ENCODE measurements at places on chromosomes 2 and 18.

GRCh38 chr2:31016648-31017047, 121.6 kb downstream of the GALNT14 start:
- DNase-seq = no peak

GRCh38 chr18:11565716-11566115, 43.7 kb upstream of the SLC35G4 start:
- no peak for DNase-seq

DNA sequence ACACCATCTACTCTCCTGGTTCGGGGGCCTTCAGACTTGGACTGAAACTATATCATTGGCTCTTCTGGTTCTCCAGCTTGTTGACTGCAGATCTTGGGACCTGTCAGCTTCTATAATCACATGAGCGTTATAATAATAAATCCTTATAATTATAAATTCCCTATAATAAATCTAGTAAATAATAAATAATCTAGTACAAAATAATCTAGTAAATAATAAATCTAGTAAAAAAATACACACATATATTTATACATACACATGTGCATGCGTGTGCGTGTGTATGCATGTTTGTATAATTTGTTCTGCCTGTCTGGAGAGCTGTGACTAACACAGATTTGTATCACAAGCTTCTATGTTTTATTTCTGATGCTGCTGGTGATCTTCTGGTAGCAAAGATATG, 40.8 kb downstream of the KATNAL2 start:
- no peak for DNase-seq

- DNase-seq = no peak
These were observed 92.1 kb downstream of the PTGR3 start for GRCh38 chr18:75116809-75117208.

DNA sequence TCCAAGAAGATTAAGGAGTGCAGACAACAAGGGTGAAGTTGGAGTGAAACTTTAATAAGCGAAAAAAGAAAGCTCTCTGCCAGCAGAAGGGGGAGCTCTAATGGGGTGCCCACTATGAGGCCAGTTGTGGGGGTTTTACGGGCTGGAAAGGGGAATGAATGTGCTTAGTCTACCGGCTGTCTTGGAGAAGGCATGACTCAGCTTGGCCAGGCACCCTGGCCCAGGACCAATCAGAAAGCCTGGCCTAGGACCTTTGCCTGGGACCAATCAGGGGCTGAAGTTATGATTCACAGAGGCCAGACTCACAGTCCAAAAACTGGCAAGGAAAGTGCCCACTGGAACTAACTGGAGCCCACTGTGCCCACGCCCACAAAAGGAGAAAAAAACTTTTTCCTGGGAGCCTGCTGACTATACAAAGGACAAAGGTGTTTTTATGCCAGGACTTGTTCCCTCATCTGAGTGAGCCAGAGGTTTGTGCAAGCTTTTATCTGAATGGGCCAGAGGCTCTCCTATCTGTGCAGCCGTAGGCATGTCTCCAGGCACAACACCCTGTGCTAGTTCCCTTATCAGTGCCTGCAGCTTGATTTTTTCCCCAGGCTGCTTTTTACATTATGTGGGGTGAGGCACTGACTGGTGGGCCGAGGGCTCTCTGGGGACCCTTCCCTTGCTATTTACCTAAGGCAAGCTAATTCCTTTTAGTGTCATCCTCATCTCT, 18.6 kb downstream of the CMPK2 start:
- no peak for DNase-seq

DNA sequence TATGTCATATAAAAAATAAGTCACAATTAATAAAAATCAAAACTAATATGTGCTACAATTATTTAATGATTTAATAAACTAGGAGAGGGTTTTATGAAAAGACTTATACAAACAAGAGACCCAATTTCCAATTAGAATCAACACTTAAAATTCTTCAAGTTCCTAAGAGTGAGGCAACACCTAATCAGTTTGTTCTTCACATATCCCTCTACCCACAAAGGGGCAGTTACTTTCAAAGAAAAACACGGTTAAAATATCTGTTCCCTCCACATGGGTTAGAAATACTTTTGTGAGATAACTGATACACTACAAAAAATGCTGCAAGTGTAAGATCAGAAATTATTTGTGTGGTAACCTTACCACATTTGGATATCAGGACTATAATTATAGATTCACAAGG, 357.0 kb downstream of the ERBB4 start:
- no peak for DNase-seq

- DNase-seq = no peak
These were observed 291.5 kb upstream of the FANCL start for GRCh38 chr2:58532641-58533040.

GRCh38 chr2:29139152-29139551, 23.9 kb downstream of the CLIP4 start:
- no peak for DNase-seq

DNA sequence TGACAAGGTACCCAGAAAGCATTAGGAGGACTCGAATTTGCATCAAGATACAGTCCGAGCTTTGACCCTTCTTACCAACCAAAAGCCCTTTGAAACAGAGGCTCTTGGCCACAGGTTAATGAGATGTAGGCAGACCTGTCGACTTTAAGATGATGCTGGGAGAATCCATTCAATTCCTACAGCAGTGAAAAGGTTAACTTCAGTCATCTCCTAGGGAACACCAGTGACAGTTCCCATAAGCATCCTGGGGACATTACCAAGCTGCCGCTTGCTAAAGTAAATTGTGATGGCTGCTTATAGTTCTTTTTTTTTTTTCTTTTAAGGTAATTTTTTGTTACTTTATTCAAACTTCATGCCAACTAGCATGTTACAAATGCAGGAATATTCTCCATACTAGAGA, 379.3 kb downstream of the SOX11 start:
- DNase-seq = no peak

DNA sequence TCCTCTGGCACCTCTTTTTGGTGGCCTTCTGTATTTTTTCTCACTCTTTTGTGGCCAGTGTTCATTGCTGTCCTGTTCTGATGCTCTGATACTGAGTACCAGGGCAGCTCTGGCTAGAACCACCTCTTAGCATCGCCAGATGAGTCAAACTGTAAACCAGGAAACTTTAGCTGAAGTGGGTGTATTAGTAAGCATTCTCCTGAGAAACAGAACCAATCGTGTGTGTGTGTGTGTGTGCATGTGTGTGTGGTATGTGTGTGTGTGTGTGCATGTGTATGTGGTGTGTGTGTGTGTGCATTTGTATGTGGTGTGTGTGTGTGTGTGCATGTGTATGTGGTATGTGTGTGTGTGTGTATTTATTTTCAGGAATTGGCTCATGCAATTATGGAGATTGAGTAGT, 166.3 kb upstream of the SKOR2 start:
- DNase-seq = no peak

GRCh38 chr2:232473467-232473890, 14.2 kb downstream of the ECEL1 start:
- no peak for DNase-seq

DNA sequence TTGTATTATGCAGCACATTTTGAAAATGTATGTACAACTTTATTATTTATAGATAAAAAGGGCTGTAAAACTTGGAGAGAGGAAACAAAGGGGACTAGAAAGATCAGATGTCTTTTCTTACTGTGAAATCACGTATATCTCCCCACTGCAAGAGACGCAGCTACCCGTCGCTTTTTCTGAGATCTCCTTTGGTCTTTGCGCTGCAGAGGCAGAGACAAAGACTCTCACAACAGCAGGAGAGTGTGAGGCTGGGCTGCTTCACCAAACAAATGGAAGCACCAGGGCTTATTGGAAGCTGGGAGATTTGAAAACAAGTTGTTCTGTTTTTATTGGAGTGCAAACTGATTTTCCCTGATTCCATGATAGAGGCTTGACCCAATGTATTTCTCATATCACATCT, 129.0 kb upstream of the PARD3B start:
- DNase-seq = no peak

GRCh38 chr2:217887841-217888701, 114.7 kb downstream of the TNS1 start:
- no peak for DNase-seq

GRCh38 chr2:16617282-16618266, 48.1 kb downstream of the CYRIA start:
- peak; percentile 59 for DNase-seq

- peak; percentile 16 for DNase-seq
These were observed 71.0 kb upstream of the DAPL1 start for GRCh38 chr2:158723921-158724802.
